Right lobe of liver (tissue), 6 donors: ENCODE measurements at places on chromosomes 5 and 9.

- DNase-seq: no peak
These were observed 69.9 kb downstream of the SLC36A1 start for GRCh38 chr5:151517122-151517920.

GRCh38 chr5:5929291-5930020 is 448.9 kb downstream of the MED10 start:
- DNase-seq: no peak

- no peak for DNase-seq
These were observed 115.4 kb upstream of the SLC44A1 start for GRCh38 chr9:105128908-105129600.

GRCh38 chr9:68470067-68470466 is 70.6 kb downstream of the TMEM252 start:
- no peak for DNase-seq

DNA sequence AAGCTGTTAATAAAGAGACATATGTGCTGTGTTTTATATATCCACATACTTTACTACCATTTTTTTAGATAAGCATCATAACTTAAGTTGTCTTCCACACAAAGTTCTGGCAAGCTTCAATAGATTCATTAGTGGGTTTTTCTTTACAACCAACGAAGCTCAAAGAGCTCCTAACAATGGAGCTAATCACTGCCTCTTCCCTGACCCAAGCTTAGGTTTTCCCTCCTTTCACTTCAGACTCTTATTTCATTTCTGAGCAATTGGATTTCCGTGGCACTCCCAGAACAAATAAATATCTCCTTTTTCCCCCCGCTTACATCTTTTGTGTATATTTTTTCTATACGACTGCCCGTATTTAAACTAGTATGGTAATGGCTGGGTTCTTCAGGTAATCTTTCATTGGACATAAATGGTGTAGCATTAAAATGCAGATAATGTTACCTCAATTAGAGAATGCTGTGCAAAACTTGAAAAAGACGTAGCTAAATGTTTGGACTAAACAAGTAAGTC is 275.5 kb upstream of the TMEM161B start:
- no peak for DNase-seq

DNA sequence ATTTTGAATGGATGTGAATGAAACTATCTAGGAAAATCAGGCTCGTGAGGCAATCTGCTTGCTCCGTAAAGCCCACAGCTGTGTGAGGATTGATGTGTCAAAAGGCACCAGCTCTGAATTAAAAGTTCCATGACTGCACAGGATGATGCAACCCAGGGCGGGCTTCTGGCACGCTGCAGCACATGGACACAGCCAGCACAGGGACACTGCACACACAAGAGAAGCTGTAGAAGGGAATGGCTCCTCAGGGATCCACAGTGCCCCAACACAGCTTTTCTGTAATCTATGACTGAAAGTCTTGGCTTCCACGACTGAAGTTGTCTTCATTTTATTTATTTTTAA is 151.0 kb downstream of the GCNT1 start:
- peak; percentile 59 for DNase-seq

DNA sequence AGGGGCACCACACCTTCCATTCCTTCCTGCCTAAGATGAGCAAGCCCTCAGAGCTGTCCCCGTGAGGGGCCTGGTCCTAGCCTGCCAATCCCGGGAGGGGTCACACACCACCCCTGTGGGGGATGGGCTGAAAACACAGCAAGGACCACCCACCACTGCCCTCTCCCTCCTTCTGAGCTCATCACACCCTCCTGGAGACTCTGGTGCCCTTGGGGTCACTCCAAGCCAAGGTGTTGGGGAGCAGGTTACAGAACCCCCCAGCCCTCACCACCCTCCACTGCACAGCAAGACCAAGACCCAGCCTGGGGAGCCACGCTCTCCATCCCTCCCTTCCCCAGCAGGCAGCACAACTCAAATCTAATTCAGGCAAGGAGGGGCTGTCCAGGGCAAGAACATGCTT is 60.5 kb upstream of the PPP1R26 start:
- DNase-seq: no peak

DNA sequence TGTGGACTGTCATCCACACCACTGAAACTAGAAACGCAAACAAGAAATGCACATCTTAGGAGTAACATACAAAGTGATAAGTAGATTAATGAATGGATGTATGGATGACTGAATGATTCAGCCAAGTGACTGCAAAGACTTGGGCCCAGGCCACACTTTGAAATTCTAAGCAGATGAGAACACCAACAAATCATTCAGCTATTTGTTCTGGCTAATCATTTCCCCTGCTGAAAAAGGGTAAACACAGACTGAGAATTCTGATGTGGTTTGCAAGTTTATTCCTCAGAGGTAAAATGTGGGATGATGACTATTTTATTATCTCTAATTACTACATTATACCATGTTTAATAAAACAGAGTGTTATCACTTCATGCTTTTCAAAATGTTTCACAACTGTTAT is 163.2 kb upstream of the ADAMTS16 start:
- DNase-seq: no peak

DNA sequence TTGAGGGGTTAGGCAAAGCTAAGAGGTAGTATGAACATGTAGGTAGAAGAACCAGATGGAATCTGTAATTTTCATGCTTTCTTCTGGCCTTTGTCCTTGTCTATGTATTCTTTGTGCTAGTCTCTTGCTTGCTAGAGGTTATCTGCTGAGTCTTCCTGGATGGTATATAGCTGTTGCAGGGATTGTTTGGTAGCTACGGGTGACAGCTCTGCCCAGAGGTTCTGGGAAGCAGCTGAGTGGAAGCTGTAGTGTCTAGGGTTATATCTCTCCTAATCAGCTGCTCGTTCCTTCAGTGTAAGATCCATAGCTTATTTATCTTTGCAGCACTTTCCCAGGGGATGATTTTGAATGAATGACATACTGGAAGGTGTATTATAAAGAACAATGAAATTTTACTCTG is 100.3 kb downstream of the ATG10 start:
- no peak for DNase-seq

- DNase-seq: no peak
These were observed 58.3 kb downstream of the TRIO start for GRCh38 chr5:14201325-14202045.

- DNase-seq: no peak
These were observed 39.0 kb downstream of the PRKACG start for GRCh38 chr9:68974901-68975300.

DNA sequence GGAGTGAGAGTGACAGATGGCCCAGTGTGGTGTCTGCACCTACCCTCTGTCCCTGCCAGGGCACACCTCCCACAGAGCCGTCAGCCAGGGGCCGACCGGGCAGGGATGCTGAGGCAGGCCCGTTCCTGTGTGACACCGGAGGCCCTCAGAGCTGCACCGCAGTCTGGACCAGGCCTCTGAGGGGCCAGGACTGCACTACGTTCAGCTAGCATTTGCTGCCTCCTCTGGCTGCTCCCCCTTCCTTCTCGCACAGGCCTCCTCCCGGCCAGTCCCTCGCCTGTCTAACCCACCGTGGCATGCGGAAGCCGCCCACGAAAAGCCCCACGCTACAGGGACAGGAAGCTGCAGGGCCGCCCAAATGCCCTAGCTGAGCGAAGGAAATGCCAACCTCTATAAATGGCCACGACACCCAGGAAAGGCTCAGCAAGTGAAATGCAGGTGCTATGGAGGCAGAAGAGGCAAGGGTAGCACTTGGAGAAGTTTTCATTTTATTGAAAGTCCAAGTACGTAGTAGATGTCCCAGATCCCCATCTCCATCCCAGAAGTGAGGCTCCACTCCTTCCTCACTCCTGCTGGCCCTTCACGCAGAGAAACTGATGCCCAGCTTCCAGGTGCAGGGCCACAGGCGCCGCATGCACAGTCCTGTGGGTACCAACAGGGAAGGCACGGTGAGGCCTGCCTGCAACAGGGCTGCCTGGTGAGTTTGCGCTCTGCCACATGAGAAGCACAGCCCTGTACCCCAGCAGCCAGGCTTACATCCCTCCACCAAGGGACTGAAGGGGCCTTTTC is 38.7 kb downstream of the MAPK9 start:
- DNase-seq: no peak

- DNase-seq: no peak
These were observed 85.4 kb downstream of the KLF4 start for GRCh38 chr9:107404161-107404560.

GRCh38 chr5:172999974-173000373 is 16.4 kb downstream of the ATP6V0E1 start:
- DNase-seq: no peak

DNA sequence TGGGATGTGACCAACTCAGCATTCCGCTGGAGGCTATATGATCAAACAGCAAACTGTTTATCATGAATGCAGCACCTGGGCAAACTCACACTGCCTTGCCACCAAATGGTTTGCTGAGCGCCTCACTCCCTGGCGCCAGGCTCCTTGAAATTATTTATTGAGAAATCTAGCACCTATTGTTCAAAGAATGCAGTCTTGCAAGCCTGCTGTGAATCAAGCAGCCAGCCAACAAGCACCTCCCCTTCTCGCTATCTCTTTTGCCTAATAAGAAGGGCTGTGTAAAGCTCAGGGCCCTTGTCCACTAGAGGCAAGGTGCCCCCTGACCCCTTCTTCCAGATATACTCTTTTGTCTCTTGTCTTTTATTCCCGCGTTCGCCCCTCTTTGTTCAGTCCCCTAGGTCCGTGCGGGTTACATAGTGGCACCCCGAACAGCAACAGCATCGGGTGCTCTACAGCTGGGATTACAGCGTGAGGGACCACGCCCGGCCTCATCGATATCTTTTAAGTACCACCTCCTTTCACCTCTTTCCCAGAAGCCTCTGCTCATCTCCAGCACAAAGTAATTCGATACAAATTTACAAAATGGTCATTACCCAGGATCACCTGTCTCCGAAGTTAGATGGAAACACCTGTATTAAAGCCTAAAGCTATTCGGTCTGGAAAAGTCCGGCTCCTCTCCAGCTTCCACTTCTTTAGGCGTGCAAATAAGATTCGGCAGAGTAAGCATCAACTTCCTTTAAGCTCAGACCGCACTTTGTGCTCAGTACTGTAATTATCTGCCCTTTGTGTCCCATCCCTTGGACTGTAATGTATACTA is 896 bp downstream of the RIGI start:
- no peak for DNase-seq

- no peak for DNase-seq
These were observed 4.0 kb downstream of the LMBRD2 start for GRCh38 chr5:36147681-36148080.

GRCh38 chr5:95804736-95805539 is 17.6 kb downstream of the GLRX start:
- no peak for DNase-seq

GRCh38 chr9:129886226-129887174 is 51.2 kb downstream of the USP20 start:
- DNase-seq: peak; percentile 29

- no peak for DNase-seq
These were observed 277.7 kb upstream of the PTGER4 start for GRCh38 chr5:40402007-40402364.

DNA sequence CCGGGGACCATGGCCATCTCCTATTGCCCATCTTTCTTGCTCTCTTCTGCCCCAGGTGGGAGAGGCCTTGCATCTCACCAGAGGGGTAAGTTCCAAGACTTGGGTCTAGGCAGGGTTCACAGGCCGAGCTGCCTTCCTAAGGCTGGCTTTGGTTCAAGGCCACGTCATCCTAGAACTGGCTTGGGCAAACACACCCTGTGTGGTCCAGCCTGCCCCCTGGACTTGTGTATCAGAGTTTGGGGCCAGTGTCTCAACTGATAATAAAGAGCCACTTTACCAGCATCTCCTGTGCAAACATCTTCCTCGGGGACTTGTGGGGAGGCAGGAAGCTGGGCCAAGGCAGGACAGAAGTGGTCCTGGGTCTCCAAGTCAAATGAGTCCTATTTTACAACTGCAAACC is 17.8 kb downstream of the BOD1 start:
- DNase-seq: no peak

DNA sequence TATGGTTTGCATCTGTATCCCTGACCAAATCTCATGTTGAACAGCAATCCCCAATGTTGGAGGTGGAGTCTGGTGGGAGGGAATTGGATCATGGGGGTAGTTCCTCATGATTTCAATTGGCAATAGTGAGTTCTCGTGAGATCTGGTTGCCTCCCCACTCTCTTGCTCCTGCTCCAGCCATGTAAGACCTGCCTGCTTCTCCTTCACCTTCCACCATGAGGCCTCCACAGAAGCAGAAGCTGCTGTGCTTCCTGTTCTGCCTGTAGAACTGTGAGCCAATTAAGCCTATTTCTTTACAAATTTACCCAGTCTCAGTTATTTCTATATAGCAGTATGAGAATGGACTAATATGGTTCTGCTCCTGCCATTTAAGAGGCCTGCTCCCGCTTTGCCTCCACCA is 32.9 kb downstream of the SCAI start:
- DNase-seq: no peak

- DNase-seq: no peak
These were observed 165.5 kb upstream of the NFIL3 start for GRCh38 chr9:91589101-91589553.

GRCh38 chr5:32244017-32244416 is 68.7 kb downstream of the MTMR12 start:
- DNase-seq: no peak

DNA sequence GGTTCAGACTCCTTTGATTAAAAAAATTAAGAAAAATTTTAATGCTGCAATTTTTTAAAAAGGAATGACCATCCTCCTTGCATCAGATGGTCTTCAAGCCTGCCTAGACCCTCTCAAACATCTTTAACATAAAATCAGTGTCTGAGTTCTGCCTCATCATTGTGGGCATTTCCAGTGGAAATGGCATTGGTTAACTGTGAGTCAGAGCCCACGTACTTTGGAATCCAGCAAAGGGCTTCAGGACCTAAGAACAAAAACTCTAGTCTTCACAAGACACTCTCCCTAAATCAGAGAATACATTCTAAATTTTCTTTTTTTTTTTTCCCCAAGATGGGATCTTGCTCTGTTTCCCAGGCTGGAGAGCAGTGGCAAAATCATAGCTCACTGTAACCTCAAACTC is 9.4 kb upstream of the C5orf15 start:
- DNase-seq: no peak

- DNase-seq: no peak
These were observed 510.5 kb upstream of the TNC start for GRCh38 chr9:115628426-115628825.

GRCh38 chr5:131649161-131649560 is 14.1 kb upstream of the RAPGEF6 start:
- no peak for DNase-seq

DNA sequence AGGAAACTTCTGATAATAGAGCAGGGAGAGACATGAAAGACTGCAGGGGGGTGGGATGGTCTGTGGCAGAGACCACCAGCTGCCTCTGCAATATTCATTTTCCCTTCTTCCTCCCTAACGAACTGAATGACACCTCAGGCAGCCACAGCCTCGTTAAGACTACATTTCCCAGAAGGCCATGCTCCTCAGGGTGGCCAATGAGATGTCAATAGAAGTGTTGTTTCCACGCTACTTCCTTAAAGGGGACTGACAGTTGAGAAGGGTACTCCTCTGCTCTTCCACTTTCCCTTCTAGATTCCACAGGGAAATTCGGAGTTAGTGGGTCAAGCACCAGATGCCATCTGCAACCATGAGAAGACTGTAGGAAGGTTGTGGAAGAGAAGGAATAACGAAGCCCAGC is 52.0 kb upstream of the DAPK1 start:
- DNase-seq: no peak

DNA sequence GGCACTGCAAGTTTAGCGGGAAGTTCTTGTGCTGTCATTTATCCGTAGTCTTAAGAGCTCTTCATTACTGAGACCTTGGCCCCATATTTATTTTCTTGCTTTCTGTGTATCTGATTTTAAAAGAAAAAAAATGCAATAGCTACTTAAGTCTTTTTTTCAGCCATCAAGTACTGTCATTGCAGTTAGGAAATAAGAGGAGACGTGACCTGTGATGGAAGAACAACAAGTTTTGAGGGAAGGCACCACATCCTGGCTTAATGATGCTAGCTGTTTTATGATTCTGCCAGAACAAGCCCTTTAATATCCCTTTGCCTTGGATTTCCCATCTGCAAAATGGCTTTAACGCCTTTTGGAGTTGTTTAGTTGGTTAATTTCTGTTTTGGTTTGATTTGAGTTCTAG is 3.8 kb downstream of the RGMB start:
- no peak for DNase-seq
